A673 (cell line): ENCODE measurements at places on chromosomes 16 and 17.

DNA sequence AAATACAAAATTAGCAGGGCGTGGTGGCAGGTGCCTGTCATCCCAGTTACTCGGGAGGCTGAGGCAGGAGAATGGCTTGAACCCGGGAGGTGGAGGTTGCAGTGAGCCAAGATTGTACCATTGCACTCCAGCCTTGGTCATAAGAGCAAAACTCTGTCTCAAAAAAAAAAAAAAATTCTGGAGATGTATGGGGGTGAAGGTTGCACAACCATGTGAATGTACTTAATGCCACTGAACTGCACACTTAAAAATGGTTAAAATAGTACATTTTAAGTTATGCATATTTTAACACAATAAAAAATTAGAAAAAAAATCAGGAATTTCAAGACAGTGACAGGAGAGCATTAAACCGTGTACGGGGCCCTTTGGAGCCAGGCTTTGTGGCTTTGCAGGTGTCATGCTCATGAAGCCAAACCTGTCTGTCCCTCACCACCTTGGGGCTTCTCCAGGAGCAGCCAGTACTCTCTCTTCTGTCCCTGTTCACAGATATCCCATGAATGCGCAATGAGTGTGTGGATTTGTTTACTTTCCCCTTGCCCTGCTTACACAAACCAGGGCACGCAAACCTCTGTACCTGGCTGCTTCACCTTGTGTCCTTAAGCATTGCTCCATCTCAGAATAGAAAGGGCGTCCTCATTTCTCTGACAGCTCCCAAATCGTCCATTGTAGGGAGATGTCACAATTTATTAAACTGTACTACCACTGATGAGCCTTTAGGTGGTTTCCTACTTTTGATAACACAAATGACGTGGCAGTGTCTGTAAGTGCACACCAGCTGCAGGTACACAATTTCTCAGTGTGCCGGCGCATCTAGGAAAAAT lies 58.2 kb upstream of the CBX4 start:
- DNase-seq, result no peak

DNA sequence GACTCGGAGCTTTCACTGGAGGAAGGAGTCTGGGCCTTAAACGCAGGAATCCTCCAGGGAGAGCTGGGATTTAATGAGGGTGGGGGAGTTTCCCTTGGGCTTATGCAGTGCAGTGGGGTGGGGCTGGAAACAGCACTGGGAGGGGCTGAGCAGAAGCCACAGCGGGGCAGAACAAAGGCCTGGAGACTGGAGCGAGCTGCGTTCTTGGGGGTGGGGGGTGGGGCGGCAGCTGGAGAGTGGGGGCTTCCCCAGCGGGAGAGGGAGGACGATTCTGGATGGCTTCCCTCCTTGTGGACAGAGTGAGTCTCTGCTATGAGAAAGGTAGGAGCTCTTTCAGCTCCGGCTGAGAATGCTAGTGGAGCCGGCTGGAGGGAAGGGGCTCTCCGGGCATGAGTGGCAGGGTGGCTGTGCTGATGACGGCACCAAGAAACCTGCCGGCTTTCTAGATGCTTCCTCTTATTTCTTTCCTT lies 406.0 kb downstream of the SEC14L1 start:
- peak; percentile 91 for DNase-seq

- no peak for DNase-seq
Measured at GRCh38 chr16:14301169-14302030, 230.3 kb downstream of the MRTFB start.

- DNase-seq, result no peak
Measured at GRCh38 chr17:77995146-77995852, 36.8 kb downstream of the TNRC6C start.

DNA sequence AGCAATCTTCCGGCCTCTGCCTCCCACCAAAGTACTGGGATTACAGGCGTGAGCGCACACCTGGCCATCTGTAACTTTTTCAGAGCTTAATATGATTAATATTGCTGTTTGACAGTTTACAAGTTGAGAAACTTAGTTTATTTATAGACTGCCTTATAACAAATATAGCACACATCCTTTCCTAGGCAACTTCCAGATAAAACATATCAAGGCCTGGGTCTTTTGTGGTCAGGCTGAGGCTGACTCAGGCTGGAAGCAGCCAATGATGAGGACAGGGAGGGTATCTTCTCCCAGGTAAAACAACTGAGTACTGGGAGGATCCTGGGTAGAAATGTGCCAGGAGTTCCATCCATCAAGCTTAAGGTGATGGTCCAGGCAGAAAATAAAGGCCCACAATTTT lies 16.2 kb downstream of the LUC7L start:
- no peak for DNase-seq
